ENCODE measurements at places on chromosomes 1 and 21. TPM values are rescaled to one million over a fixed set of nuclear protein-coding genes. Genes with fewer than 3 reads are reported as not detected.

The FCGR2B gene
- not detected for total RNA-seq

The CALML6 gene
- 0.27 TPM for total RNA-seq

The IL20 gene
- not detected for total RNA-seq

The IFNAR1 gene
- total RNA-seq, result 40.9 TPM

The PEX11B gene
- total RNA-seq, result 36.9 TPM

The FAM163A gene
- total RNA-seq, result not detected

The CCDC181 gene
- not detected for total RNA-seq

The C1QA gene
- not detected for total RNA-seq

The GBP4 gene
- total RNA-seq, result 120 TPM
